ENCODE measurements at places on chromosomes 2 and 18. TPM values are rescaled to one million over a fixed set of nuclear protein-coding genes. Genes with fewer than 3 reads are reported as not detected.

DNA sequence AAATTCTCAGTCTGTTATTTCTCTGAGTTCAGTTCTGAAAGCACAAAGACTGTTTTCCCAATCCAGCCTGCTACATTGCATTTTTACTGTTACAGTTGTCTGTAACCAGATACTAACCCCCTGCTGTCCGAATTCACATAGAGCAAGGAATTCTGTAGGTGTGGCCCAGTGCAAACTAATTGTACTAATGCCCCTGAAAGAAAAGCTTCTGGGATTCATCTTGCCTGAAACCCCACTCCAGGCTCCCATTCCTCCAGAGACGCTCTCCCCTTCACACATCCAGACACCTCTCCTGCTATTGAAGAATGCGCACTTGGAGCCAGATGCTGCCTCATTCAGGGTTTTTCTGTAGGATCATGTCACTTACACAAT is 127.0 kb downstream of the TTC32 start:
- H3K4me1 ChIP-seq = no peaks in the 10 kb centered on the region
- no peaks in the 10 kb centered on the region for H3K36me3 ChIP-seq

DNA sequence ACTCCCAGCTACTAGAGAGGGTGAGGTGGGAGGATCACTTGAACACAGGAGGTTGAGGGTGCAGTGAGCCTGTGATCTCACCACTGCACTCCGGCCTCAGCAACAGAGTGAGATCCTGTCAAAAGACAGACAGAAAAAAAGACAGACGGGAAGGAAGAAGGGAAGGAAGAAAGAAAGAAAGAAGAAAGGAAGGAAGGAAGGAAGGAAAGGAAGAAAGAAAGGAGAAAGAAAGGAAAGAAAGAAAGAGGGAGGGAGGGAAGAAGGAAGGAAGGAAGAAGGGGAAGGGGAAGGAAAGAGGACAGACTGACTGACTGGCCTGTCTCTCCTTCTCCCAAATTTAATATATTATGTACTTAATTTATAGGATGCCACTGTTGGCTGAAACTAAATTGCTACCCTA is 21.6 kb downstream of the SP9 start:
- peaks cover 6% of the 10 kb centered on the region for H3K36me3 ChIP-seq
- DNase-seq = no peak
- H3K27ac ChIP-seq = no peak overlapping the region

GRCh38 chr18:57819671-57820460 is 16.8 kb upstream of the ATP8B1 start:
- peak; percentile 91 for DNase-seq
- H3K4me1 ChIP-seq = peaks cover 13% of the 10 kb centered on the region
- H3K27me3 ChIP-seq = no peaks in the 10 kb centered on the region
- H3K36me3 ChIP-seq = no peaks in the 10 kb centered on the region

DNA sequence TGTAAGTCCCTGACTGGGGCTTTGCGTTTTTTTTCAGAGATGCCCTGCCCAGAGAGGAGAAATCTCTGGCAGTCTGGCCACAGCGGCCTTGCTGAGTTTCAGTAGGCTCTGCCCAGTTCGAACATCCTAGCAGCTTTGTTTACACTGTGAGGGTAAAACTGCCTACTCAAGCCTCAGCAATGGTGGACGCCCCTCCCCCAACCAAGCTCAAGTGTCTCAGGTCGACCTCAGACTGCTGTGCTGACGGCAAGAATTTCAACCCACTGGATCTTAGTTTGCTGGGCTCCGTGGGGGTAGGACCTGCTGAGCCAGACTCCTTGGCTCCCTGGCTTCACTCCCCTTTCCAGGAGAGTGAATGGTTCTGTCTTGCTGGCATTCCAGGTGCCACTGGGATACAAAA is 31.7 kb downstream of the L3MBTL4 start:
- H3K27ac ChIP-seq = no peak overlapping the region
- no peak for DNase-seq
- no peaks in the 10 kb centered on the region for H3K36me3 ChIP-seq
- no peak overlapping the region for H3K4me3 ChIP-seq

- peak; percentile 16 for DNase-seq
- no peaks in the 10 kb centered on the region for H3K36me3 ChIP-seq
- no peak overlapping the region for H3K27ac ChIP-seq
- H3K4me3 ChIP-seq = no peak overlapping the region
Measured at GRCh38 chr2:20015482-20016083, 3.1 kb upstream of the MATN3 start.

DNA sequence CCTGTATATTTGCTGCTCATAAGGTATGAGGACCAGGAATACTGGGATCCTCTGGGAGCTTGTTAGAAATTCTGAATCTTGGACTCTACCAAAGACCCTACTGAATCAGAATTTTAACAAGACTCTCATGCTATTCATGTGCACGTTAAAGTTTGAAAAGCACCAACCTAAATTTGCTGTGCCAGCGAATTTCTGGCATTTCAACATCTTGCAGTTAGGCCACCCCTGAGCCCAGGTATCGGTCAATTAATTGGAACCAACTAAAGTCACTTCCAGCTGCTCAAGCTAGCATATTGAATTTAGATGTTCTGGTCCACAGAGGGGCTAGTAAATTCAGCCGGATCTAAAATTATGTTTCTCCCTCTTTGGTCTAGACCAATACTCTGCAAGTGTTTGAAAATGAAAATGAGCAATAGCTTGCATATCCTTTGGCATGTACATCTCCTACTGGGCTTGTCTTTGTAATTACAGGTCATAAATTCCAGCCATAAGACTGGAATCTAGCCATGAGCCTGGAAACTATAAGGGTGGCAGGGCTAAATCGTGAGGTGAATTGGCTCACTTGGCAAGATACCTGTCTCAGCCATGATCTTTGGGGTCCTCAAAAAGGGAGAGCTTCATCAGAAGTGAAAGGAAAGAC is 72.4 kb downstream of the SKA1 start:
- no peaks in the 10 kb centered on the region for H3K27me3 ChIP-seq
- no peak for DNase-seq
- no peak overlapping the region for H3K4me3 ChIP-seq
- no peak overlapping the region for H3K27ac ChIP-seq
- H3K36me3 ChIP-seq = no peaks in the 10 kb centered on the region
- no peaks in the 10 kb centered on the region for H3K4me1 ChIP-seq

- no peak overlapping the region for H3K27ac ChIP-seq
- no peaks in the 10 kb centered on the region for H3K27me3 ChIP-seq
- H3K4me3 ChIP-seq = no peak overlapping the region
- H3K36me3 ChIP-seq = no peaks in the 10 kb centered on the region
- no peak for DNase-seq
Measured at GRCh38 chr2:2698182-2699120, 367.4 kb upstream of the MYT1L start.

DNA sequence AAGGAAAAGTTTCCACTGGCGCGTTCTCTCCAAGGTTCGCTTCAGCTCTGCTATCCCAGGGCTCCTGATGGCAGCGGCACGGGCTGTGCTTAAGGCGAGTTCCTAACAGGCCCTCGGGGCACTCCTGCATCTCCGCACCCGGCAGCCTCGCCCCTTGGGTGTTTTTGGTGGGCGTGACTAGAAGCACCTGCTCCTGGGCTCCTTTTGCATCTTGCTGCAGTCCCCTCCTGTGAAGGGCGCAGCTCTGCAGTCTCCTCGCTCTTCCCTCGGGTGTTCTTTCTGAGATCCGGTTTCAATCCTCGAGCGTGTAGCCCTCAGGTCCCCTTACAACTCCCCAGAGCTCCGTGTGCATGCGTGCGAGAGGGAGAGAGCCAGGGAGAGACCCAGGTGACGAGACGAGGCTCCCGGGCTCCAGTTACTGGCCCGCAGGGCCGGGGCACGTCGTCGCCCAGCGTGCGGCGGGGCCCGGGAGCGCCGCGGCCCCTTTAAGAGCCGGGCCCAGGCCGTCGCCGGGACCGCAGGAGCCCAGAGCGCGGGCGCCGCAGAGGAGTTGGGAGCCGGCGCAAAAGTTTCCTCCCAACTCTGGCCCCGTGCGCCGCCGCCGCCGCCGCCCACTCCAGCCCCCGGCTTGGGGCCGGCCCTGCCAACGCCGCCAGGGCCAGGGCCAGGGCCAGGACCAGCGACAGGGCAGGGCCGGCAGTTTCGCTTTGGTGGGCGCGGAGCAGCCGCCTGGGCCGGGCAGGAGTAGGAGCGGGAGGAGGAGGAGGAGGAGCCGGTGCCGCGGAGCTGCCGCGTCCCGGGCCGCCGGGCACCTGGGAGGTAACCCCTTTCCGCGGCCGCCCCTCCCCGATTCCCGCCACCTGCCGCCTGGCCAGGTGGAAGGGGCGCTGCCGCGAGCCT is at the start of gene PARD3B:
Gene PARD3B, plus strand, starts transcription at position 515 of the 900 bp plus-strand sequence. CDS start 525 bp downstream, outside the sequence.
- no peaks in the 10 kb centered on the region for H3K36me3 ChIP-seq
- peak; percentile 56 for DNase-seq
- H3K4me3 ChIP-seq = peak within 1 kb of the TSS; percentile 74

DNA sequence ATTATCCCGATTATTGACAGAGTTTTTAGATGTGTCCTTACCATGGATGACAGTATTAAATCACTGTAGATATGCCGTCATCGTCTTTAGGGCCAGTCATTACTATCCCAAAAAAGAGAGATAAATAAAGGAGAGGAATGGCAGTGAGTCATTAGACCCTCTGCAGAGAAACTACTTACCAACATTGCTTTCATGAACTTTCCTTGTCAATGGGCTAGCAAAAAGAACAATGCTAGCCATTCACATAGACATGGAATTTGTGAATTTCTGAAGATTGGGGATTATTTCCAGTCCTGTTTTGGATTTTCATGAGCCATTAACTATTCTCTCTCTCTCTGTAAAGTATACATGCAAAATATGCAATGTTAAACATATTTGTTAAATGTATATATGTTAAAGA is 319.4 kb upstream of the FANCL start:
- DNase-seq = peak; percentile 23
- H3K27me3 ChIP-seq = no peaks in the 10 kb centered on the region
- H3K36me3 ChIP-seq = no peaks in the 10 kb centered on the region
- peaks cover 5% of the 10 kb centered on the region for H3K4me1 ChIP-seq
- H3K4me3 ChIP-seq = no peak overlapping the region
- H3K27ac ChIP-seq = no peak overlapping the region

GRCh38 chr2:18792684-18793083 is 203.3 kb upstream of the NT5C1B start:
- H3K36me3 ChIP-seq = no peaks in the 10 kb centered on the region
- H3K4me3 ChIP-seq = no peak overlapping the region
- H3K27ac ChIP-seq = no peak overlapping the region
- H3K27me3 ChIP-seq = no peaks in the 10 kb centered on the region
- DNase-seq = no peak

GRCh38 chr2:50991602-50992001 is 40.3 kb downstream of the NRXN1 start:
- H3K4me3 ChIP-seq = no peak overlapping the region
- H3K36me3 ChIP-seq = no peaks in the 10 kb centered on the region
- no peak overlapping the region for H3K27ac ChIP-seq
- H3K27me3 ChIP-seq = no peaks in the 10 kb centered on the region
- DNase-seq = no peak
- H3K4me1 ChIP-seq = no peaks in the 10 kb centered on the region

- no peak overlapping the region for H3K27ac ChIP-seq
- no peaks in the 10 kb centered on the region for H3K4me1 ChIP-seq
- no peak overlapping the region for H3K4me3 ChIP-seq
- no peaks in the 10 kb centered on the region for H3K36me3 ChIP-seq
- H3K27me3 ChIP-seq = no peaks in the 10 kb centered on the region
- no peak for DNase-seq
Measured at GRCh38 chr2:64581777-64582539, 57.8 kb downstream of the AFTPH start.

- H3K4me1 ChIP-seq = peaks cover 12% of the 10 kb centered on the region
- no peaks in the 10 kb centered on the region for H3K36me3 ChIP-seq
Measured at GRCh38 chr18:62522504-62523254, at the start of gene ZCCHC2. ZCCHC2 (plus strand) TSS chr18:62523025; CDS start chr18:62523425, 400 bp downstream.

DNA sequence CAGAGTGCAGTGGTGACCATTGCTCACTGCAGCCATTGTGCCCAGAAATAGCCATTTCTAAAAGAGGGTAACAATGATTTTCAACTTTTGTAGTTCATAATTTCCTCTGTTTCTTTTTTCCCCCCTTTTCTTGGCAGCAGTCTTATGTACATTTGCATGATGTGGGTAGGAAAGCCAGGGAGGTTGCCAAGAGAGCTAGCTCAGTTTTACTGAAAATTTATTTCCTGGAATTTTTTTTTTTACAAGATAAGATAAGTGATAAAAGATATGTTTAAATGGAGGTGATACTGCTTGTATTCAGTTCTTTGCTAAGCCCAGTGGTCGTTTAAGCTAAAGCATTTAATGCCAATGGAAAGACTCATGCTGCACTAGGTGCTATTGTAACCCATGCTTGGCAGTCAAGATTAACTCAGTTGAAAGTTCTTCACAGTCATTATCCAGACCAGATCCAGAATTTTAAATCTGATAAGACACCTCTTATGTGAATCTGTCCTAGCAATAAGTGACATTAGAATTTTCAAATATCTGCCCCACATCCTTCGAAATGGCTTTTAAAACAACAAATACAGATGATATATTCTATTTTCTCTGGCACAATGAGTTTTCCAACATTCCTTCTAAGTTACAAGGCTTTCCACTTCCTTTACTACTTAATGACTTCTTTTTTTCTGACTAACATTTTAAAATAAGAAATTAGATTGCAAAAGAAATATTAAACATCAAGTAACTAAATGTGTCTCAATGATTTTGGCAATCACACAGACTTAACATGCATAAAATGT is 4.4 kb upstream of the ATP8B1 start:
- H3K4me3 ChIP-seq = peak overlapping the region; percentile 14
- H3K36me3 ChIP-seq = no peaks in the 10 kb centered on the region
- H3K27ac ChIP-seq = peak overlapping the region; percentile 94

DNA sequence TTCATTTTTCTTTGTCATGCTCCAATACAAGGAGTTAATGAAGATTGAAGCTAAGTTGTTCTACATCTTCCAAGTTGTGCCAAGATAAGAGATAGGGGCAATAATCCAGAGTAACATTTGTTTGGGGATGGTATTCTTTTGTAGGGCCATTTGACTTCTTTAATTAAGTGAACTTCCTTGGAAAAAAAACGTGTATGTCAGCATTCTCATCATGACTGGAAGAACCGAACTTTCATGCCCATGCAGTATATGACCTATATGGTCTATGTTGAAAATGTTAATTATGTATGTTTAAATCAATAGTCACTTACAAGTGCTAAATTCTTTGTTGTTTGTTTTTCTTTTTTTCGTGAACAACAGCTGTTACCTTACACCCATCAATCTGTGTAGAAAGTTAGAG is 319.5 kb upstream of the LRRTM1 start:
- no peaks in the 10 kb centered on the region for H3K4me1 ChIP-seq
- H3K36me3 ChIP-seq = no peaks in the 10 kb centered on the region
- H3K27ac ChIP-seq = no peak overlapping the region
- DNase-seq = no peak
- no peaks in the 10 kb centered on the region for H3K27me3 ChIP-seq
- no peak overlapping the region for H3K4me3 ChIP-seq

DNA sequence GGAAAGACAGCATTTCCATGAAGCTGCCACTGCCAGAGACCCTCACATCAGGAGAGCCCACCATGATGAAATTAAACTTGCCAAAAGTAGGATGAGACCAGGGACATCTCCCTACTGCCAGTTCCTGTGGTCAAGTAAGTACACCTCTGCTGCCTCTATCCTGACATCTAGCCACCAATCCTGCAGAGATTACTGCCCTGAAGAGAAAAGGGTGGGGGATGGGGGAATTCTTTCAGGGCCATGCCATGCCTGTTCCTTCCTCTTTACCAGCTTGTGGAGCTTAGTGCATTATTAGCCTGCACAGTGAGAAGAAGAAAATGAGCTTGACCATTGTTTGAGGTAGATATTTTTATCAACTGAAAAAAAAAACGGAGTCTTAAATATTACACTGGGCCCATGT is 397.2 kb upstream of the CDH2 start:
- no peak for DNase-seq
- no peaks in the 10 kb centered on the region for H3K4me1 ChIP-seq
- no peaks in the 10 kb centered on the region for H3K27me3 ChIP-seq
- H3K27ac ChIP-seq = no peak overlapping the region

TNFAIP6 gene
- 0.75 TPM for total RNA-seq

OBSL1 gene
- total RNA-seq = 88.1 TPM

OR6B2 gene
- total RNA-seq = not detected

VWC2L gene
- total RNA-seq = not detected

STPG4 gene
- 0.64 TPM for total RNA-seq

GREB1 gene
- 14.5 TPM for total RNA-seq

GAL3ST2 gene
- total RNA-seq = not detected
